ENCODE measurements at places on chromosomes 16 and 17.

DNA sequence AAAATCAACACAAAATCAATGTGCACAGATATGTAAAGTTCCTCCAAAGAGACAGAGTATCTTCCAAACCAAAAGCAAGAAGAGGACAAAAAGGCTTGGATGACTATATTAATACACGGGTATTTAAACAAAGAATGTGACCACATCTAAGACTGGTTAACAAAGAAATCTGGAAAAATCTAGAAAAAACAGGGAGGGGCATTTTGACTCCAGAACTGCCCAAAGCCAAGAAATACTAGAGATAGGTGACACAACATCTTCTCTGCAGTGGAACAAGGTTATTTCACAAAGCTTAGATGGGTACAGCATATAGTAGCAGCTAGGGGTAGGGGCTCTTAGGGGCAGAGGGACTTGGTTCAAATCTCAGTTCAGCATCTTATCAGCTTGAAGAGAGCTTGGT, 10.3 kb downstream of the RFFL start:
- no peak for DNase-seq

DNA sequence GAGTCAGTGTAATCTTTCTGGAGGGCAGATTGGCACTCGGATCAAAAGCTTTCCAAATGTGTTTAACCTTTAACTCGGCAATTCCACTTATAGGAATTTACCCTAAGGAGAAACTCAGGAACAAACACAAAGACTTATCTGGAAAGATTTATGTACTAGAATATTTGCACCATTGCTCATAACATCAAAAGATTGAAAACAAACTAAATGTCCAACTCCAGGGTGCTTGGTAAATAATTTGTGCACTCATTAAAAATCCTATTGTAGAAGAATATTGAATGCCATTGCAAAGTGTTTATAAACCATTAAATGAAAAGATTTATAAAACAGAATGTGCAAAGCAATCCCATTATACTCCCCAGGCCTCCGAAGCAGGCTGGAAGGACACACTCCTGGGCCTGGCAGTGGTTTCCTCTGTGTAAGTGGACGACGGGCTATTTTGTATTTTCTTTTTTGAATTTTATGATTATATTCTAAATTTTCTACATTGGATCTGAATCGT, 18.7 kb upstream of the RBFOX3 start:
- no peak for DNase-seq

- DNase-seq = no peak
Measured at GRCh38 chr16:77437859-77438258, 3.0 kb upstream of the ADAMTS18 start.

- no peak for DNase-seq
Measured at GRCh38 chr17:70099294-70099693, 24.3 kb downstream of the KCNJ16 start.

DNA sequence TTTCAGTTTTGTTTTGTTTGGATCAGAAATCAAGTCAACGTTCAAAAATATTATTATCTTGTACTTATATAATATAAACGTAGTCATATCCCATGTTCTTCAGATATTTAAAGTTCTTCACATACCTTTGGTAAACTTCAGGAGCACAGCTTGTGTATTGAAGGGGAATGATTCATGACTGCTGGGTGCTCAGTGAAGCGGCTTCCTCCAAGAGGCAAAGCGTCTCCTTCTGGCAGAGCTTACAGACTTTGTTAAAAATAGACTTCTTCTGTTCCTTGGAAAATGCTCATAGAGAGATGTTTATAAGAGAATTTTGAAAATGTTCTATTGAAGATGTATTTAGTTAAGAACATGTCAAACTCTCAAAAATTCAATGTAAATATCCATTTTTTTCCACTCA, 155.6 kb upstream of the CNTNAP4 start:
- no peak for DNase-seq

DNA sequence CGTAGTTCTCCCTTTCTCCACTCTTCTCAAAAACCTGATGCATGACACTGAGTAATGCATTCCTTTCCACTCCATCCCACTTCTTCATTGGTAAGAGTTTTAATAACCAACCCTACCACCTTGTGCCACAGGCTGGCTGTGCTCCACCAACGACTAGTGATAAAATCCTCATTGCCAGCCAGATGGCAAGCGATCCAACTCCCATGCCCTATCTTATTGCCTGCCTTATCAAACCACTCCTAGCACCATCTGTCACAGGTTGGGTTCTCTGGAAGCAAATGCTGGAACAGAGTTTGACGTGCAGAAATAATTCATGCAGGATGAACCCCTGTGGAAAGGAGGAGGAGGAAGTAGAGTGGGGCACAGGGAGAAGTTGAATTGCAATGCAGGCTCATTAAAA, 99.5 kb downstream of the CHD9NB start:
- DNase-seq = no peak

- no peak for DNase-seq
Measured at GRCh38 chr17:57914273-57915142, 40.7 kb downstream of the CUEDC1 start.

- DNase-seq = no peak
Measured at GRCh38 chr17:60535382-60536279, 9.6 kb upstream of the APPBP2 start.

DNA sequence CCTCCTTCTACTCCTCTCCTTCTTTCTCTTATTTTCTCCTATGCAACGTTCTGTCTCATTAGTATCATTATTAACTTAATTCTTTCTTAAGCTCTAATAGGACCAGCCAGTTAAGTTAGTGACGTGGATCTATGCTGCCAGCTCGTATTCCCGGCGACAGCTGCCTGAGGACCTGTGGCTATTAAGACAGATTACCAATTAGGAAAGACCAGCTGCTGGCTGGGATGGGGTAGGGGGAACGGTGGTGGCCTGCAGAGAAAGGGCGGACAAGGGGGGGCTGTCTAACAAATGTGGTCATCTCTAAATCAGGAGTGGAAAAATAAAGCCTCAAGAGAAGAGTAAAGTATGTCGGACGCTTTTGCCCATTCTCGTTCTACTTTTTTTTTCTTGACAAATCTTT, 770 bp upstream of the MYH3 start:
- no peak for DNase-seq

DNA sequence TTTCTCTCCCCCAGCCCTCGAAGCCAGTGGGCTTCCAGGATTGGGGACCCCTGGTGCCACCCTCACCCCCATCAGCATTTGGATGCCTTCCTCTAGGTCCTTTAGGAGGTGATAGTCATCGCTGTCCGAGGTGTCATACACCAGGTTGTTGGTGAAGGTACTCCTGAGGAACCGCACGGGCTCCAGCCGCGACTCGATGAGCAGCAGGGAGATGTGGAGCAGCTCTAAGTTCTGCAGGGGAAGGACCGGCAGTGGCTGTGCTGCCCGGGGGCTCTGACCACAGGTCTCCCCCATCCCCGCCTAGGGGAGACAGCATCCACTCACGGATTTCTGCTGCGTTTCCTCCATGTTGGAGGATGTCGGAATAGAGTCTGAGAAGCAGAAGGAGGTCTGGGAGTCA, 962 bp downstream of the CSHL1 start:
- DNase-seq = no peak

- DNase-seq = no peak
Measured at GRCh38 chr17:78986048-78986648, 6.4 kb upstream of the LGALS3BP start.

GRCh38 chr16:81547939-81548216, 103.3 kb downstream of the CMIP start:
- DNase-seq = no peak

DNA sequence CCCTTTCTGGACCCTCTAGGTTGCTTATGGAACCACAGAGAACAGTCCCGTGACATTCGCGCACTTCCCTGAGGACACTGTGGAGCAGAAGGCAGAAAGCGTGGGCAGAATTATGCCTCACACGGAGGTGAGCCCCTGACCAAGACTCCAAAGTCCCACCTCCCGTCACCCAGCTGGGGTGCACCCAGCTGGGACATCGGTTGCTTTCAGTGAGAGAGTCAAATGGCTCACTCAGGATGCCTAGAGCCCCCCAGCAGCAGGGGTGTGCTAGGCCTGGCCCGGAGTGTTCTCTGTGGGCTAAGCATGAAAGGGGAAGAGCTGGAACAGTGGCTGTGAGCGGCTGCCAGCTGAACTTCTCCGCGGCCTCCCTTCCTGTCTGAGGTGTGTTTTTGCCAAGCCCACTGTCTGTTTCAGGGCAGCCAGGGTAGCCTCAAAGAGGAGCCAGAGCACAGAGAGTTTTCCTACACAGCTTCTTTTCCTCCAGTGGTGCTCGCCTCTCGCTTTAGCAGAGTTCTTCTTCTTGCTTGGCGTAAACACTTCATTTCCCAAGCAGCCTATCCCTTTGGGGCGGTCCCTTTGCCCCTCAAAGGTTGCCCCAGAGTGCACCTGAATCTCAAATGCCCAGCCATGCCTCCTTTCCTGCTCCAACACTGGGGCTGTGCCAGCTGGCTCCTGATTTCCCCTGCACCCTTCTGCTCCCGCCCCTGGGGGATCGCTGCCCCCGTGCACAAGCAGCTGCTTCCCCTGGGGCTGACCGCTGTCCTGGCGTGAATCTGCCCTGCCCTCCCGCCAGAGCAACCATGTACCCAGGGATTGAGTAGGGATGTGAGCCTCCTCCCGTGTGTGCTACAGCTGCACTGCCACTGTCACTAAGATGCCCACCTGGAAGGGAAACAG, 2.6 kb upstream of the CHAD start:
- no peak for DNase-seq

GRCh38 chr16:12497526-12497925, 306.2 kb downstream of the CPPED1 start:
- no peak for DNase-seq

DNA sequence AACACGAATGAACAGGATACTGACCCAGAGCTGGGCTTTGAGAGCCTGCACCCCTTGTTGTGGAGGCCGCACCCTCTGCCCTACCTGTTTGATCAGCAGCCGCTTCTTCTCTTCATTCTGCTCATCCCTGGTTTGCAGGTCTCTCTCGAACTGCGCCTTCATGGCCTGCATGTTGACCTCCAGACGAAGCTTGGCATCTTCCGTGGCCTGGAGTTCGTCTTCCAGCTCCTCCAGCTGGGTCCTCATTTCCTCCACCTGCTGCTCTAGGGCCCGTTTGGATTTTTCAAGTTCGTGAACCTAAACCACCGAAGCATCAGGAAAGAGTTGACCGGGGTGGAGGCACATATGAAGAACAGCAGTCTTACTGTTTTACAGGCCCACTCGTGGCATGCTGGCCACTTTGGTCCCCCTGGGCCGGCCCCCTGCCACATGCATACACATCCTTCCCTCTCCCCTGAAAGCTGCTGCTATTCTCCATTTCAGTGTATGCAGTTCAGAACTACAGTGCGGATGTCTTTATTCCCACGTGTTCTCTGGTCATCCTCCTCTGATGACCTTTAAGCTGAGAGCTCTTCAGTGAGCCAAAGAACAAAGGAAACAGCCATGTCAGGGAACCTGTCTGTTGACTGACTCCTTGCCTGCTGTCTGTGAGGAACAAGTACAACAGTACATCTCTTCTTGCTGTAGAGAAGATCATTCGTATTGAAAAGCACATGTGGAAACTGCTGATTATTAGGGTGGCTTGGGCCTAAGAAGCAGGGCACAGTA, 54.8 kb downstream of the NDEL1 start:
- DNase-seq = no peak

DNA sequence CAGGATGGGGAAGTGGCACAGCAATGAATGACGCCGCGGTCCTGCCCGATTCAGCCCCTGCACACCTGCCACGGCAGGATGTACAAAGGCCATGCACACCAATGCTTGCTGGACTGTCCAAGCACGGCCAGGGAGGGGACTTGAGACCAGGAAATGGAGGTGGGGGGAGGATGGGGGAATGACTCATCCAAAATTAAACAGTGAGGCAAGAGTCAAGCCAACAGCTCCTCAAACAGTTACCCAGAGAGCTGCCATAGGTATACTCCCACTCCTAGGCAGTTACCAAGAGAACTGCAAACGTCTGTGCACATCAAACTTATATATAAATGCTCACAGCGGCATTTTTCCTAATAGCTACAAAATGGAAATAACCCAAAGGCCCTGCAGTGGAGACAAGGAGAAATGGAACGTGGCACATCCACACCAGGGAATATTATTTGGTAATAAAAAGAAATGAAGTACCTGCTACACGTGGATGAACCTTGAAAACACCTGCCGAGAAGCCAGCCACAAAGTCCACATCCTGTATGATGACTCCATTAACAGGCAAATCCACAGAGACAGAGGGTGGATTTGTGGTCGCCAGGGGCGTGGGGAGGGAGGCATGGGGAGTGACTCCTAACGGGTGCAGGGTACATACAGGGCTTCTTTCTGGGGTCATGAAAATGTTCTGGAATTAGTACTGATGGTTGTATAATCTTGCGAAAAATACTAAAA, 54.1 kb downstream of the VAC14 start:
- DNase-seq = no peak

- DNase-seq = no peak
Measured at GRCh38 chr17:67576471-67577115, 141.1 kb upstream of the NOL11 start.

GRCh38 chr16:29848420-29849297, 14.4 kb downstream of the CDIPT start:
- DNase-seq = peak; percentile 85

DNA sequence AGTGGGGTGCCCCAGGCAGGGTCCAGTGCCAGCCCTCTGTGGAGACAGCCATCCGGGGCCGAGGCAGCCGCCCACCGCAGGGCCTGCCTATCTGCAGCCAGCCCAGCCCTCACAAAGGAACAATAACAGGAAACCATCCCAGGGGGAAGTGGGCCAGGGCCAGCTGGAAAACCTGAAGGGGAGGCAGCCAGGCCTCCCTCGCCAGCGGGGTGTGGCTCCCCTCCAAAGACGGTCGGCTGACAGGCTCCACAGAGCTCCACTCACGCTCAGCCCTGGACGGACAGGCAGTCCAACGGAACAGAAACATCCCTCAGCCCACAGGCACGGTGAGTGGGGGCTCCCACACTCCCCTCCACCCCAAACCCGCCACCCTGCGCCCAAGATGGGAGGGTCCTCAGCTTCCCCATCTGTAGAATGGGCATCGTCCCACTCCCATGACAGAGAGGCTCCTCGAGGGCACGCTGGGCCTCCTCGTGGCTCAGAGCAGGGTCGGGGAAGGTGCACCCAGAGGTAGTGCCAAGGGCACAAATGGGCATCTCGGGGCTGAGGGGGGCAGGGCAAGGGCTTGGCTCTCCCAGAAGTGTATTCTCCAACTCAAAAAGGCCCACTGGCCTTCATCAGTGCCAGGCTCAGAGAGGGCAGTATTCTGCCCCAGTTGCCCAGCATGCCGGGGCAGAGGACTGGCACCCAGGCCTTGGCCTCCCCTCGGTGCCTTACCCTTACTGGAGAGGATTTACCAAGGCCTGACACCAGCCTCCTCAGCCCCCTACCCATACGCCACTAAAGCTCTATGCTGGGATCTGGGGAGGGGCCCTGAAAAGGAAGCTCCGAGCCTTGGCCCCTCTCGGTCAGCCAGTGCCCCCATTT, at the start of gene CDH5:
Gene CDH5 (plus strand): TSS at position 259 of the 867 bp plus-strand sequence. CDS start 12,647 bp downstream, outside the sequence.
- no peak for DNase-seq

- DNase-seq = no peak
Measured at GRCh38 chr17:72187556-72187955, 66.7 kb downstream of the SOX9 start.
